ENCODE measurements at places on chromosomes 7 and 10. TPM values are rescaled to one million over a fixed set of nuclear protein-coding genes. Genes with fewer than 3 reads are reported as not detected.

Gene IFIT1B
- total RNA-seq = not detected

Gene CTAGE8
- total RNA-seq = 0.33 TPM

Gene NKX6-2
- total RNA-seq = not detected

Gene SH3PXD2A
- total RNA-seq = 7.0 TPM

Gene AASS
- total RNA-seq = 1.6 TPM

Gene RAB11FIP2
- 30.1 TPM for total RNA-seq

Gene C10orf62
- not detected for total RNA-seq

Gene ACSM6
- not detected for total RNA-seq

Gene HPSE2
- not detected for total RNA-seq

Gene CRTAC1
- total RNA-seq = not detected

Gene AGMO
- total RNA-seq = not detected

Gene PKD2L1
- total RNA-seq = not detected

Gene LYZL1
- not detected for total RNA-seq

Gene CHAT
- total RNA-seq = not detected

Gene GIMAP4
- 124 TPM for total RNA-seq

Gene EPHB6
- total RNA-seq = 2.3 TPM

Gene PKD1L1
- total RNA-seq = 0.38 TPM

Gene TMUB1
- 44.1 TPM for total RNA-seq

Gene CREB5
- 7.0 TPM for total RNA-seq
